ENCODE measurements at places on chromosomes 11 and 22. TPM values are rescaled to one million over a fixed set of nuclear protein-coding genes. Genes with fewer than 3 reads are reported as not detected.

Gene TRIM49D1
- not detected for total RNA-seq

Gene HTR3A
- total RNA-seq = not detected

Gene GLB1L2
- total RNA-seq = 0.63 TPM

Gene ADAMTS15
- total RNA-seq = 0.11 TPM

Gene ASCL2
- total RNA-seq = not detected

Gene TRPM5
- 1.3 TPM for total RNA-seq

Gene MISFA
- total RNA-seq = not detected

Gene DNAJB13
- total RNA-seq = not detected

Gene OOSP3
- total RNA-seq = not detected

Gene KRTAP5-2
- total RNA-seq = not detected

Gene NEFH
- total RNA-seq = 0.06 TPM

Gene RRP8
- 25.7 TPM for total RNA-seq

Gene MS4A8
- total RNA-seq = not detected

Gene RIMBP3B
- total RNA-seq = 0.36 TPM

Gene KDELR3
- total RNA-seq = not detected

Gene KCNJ4
- total RNA-seq = not detected

Gene ADM2
- total RNA-seq = 1.6 TPM

Gene NECTIN1
- 2.5 TPM for total RNA-seq

Gene SMTNL1
- total RNA-seq = not detected

Gene RAB36
- 0.77 TPM for total RNA-seq

Gene TPBGL
- 0.80 TPM for total RNA-seq

Gene NRGN
- total RNA-seq = 1.4 TPM

Gene KCTD14
- total RNA-seq = not detected

Gene LAMTOR1
- total RNA-seq = 29.5 TPM

Gene LDLRAD3
- total RNA-seq = 0.20 TPM

Gene GRIK4
- total RNA-seq = not detected

Gene KRTAP5-1
- not detected for total RNA-seq

Gene STIP1
- total RNA-seq = 29.0 TPM

Gene MUC5AC
- not detected for total RNA-seq

Gene CBLIF
- not detected for total RNA-seq

Gene KRTAP5-10
- total RNA-seq = not detected

Gene PLA2G3
- total RNA-seq = not detected

Gene OR52A1
- not detected for total RNA-seq

Gene TSPAN4
- total RNA-seq = 1.6 TPM

Gene SCN3B
- not detected for total RNA-seq

Gene LRRC4C
- not detected for total RNA-seq

Gene RTN4R
- 0.50 TPM for total RNA-seq

Gene C22orf31
- not detected for total RNA-seq

Gene NOX4
- not detected for total RNA-seq

Gene CECR2
- not detected for total RNA-seq
